ENCODE measurements at places on chromosomes 5 and 9.

DNA sequence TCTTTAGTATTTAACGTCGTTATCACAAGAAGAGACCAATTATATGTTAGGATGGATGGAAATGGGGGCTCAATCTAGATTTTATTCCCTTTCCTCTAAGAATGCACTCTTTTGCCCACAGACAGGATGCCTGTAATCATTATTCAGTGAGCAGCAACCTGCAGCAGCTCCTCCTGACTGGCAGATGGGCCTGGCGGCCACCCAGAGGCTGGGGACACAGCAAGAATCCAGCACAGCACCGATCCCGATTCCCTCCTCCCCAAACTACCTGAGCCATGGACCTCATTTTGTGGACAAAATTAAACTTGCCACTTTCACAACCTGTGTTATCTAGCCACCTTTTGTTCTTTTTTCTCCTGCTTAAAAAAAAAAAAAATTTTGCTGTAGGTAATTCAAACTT, 101.0 kb downstream of the USP20 start:
- DNase-seq: no peak

DNA sequence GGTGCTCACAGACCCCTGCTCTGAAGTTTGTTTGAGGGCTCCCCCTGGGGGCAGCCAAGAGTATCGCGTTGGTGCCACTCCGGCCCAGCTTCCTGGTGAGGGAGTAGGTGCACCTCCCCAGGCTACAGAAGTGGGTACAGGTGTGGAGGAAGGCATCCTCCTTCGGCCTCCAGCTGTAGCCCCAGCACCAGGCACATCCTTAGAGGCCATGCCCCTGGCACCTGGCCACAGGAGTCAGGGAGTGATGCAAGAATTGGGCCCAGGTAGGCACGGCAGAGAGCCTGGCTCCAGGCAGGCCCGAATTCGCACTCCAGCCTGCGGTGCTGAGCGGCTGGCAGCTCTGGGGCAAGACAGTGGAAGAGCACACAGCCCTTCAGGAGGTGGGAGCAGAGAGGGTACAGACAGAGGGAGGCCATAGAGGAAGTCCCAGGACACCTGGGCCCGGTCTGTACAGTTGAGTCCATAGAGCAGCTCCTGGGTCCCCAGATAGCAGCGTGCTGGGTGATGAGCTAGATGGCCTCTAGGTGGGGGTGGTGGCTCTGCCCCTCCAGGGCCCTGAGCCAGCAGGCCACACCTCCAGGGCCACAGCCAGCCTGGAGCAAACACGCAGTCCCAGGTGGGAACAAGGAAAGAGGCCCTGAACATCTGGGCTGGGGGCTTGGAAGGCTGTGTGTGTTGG, 2.4 kb downstream of the SAPCD2 start:
- no peak for DNase-seq

DNA sequence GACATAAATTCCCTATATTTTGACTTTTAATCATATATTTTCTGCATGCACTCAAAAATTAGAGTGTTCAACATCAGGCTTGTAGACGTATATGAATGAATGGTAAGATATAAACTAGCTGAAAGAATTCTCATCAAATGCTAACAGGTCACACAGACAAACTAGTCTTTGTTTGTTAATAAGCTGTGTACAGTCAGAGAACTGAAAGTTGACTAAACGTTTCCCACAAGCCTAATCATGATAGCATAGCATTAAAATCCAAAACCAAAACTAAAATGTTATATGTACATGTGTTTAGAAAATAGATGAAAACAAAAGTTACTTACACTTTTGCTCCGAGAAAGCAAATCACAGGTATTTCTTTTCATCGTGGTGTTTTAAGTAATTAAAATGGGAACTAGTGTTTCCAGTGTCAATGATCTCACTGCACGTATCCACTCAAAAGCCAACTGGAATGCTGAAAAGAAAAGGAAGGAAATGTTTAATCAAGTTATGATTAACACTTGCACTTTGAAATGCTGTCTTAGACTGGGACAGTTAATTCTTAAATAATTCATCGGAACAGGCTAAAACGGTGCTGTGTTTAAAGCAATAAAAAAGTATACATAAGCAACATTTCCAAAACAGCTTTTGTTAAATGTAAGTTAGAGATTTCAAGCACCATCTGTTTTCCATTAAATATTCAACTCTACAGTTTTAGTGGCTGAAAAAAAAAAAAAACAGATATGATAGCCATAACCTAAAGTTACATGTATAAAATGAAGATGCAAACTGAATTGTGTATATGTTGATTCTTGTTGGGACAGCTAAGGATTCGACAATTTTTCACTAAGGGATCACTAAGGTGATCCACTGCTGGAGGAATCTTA, 291.9 kb upstream of the PDE4D start:
- no peak for DNase-seq

DNA sequence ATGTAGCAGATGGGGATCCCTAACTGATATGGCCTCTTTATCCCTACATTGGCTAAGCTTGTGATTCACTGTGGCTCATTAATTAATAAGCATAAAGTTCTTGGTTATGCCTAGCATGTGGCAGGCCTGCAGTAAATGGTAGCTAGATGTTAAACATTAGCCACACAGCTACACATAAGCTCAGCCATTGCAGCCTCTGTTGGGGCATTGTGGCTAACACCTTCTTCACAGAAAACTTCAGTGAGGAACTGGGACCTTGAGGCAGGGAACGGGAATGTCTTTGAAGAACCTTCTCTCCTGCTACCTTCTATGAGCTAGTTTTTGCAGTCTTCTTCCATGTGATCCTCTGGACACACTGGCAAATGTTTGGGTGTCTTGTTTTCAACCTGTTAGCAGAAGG, 338.2 kb downstream of the NTRK2 start:
- DNase-seq: no peak

DNA sequence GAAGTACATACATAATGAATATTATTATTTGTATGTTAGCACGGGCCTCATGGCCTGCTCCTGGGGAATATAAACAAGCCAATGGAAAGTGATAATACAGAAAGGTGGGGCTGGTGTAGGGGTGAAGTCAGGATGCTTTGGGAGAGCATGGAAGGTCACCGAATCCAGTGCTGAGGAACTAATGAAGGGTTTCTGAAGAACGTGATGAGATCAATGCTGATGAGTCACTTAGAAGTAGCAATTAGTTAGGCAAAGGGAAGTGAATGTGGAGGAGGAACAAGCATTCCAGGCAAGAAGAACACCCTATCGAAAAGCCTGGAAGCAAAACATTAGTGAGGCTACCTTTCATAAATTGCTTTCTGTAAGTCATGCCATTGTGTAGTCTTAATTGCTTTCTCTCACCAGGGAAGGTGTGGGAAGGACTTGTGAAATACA, 2.1 kb downstream of the ANXA1 start:
- no peak for DNase-seq

- DNase-seq: no peak
Measured at GRCh38 chr9:114110180-114110579, 11.1 kb upstream of the KIF12 start.

DNA sequence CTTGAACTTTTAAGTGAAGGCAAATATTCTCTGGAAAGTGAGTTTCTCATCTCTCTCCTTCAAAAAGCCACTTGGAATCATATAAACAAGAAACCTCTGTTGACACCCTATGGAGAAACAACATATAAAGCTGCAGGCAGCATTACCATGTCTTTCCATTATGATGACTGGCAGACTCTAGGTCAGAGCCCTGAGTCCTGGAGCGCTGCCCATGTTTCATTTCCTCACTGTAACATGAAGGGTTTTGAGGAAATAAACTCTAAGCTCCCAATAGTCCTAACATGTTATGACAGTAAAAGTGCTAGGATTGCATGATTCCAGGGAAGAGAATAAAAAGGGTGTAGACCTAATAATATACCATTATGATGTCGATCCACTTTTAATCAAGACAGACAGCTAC, 220.6 kb downstream of the CTNND2 start:
- no peak for DNase-seq

DNA sequence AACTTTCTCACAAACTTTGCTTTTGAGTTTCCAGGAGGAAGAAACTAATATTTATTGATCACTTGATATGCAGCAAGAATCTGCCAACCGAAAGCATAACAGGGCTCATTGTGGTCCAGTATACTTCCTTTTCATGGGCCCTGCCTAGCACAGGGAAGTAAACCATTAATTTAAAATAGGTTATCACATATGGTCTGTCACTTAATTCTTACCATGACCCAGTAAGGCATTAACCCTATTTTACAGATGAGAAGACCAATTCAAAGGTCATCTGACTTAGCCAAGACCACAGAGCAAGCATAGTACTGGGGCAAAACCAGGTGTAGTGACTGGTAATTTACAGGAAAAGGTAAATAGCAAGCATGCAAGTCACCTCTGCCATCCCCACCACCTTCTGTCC, 336.9 kb upstream of the DMAC1 start:
- no peak for DNase-seq

- no peak for DNase-seq
Measured at GRCh38 chr5:65441800-65442199, 39.9 kb downstream of the ADAMTS6 start.
